ENCODE measurements at places on chromosomes 12 and 14.

DNA sequence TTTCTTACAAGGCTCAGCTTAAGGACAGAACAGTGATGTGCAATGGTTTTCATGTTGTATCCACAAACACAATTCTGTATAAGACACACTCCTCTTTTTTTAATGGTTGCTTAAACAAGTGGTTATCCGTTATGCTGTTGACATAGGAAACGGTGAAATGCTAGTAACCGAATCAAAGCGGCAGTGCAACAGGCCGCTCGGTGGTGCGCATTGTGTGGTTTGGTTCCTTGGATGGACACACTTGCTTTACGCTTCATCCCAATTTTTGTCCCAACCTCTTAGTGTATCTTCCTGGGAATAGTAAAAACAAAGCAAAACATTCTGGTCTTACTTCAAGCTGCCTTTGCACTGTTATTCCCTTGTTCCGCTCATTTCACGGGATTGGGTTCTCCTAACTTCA is 650 bp upstream of the PTGER2 start:
- no peak for DNase-seq

- DNase-seq, result no peak
Observed at GRCh38 chr14:100875126-100875525, 28.4 kb downstream of the RTL1 start.

DNA sequence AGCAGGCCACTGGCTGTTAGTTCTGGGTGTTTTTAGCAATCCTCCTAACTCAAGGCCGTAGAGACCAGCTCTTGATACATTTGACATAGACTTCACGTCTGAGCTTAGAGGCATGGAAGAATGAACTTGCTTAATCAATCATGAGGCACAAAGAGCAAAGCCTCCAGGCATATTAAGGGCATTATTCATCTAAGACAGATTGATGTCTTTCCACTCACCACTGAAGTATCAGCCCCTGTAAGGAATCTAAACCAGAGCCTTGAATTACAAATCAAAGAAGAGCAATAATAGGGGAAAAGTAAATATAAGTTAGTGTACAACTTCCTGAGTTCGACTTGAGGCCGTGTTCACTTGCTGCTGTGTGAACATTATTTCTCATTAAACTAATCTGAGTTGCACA is 1470.7 kb downstream of the AACS start:
- DNase-seq, result no peak

DNA sequence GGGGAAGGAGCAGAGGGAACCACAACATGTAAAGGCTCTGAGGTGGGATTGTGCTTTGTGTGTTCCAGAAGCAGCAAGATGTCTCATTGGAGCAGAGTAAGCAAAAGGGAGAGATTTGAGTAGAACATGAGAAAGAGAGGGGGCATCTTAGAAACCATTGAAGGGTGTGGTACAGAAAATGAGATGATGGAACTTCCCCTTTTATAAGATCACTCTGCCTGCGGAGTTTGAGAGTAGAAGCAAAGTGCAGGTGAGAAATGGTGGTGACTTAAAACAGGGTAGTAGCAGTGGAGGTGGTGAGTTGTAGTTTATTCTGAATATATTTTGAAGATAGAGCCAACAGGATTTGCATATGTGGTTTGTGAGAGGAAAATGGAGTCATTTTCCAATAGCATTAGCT is 56.0 kb downstream of the FBXO34 start:
- DNase-seq, result no peak

- DNase-seq, result no peak
Observed at GRCh38 chr12:129296671-129297070, 443.4 kb downstream of the GLT1D1 start.

GRCh38 chr12:114895827-114896226 is 211.9 kb upstream of the TBX3 start:
- DNase-seq, result no peak

DNA sequence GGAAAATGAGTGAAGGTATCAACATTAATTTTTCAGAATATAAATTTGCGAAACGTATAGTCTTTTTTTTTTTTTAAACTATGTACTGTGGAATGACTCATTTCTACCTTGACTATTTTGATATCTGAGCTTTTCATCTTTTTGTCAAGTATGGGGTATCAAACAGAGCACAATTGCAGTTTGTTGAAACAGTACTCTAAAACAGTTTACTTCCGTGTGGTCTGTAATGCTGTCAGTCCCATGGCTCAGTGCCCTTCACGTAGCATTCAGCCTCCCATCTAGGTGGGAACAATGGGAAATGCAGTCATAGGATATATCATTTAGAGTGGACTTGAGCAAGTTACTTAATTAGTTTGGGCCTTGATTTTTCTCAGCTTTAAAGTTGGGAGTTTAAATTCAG is 139.5 kb downstream of the ERC1 start:
- peak; percentile 40 for DNase-seq

DNA sequence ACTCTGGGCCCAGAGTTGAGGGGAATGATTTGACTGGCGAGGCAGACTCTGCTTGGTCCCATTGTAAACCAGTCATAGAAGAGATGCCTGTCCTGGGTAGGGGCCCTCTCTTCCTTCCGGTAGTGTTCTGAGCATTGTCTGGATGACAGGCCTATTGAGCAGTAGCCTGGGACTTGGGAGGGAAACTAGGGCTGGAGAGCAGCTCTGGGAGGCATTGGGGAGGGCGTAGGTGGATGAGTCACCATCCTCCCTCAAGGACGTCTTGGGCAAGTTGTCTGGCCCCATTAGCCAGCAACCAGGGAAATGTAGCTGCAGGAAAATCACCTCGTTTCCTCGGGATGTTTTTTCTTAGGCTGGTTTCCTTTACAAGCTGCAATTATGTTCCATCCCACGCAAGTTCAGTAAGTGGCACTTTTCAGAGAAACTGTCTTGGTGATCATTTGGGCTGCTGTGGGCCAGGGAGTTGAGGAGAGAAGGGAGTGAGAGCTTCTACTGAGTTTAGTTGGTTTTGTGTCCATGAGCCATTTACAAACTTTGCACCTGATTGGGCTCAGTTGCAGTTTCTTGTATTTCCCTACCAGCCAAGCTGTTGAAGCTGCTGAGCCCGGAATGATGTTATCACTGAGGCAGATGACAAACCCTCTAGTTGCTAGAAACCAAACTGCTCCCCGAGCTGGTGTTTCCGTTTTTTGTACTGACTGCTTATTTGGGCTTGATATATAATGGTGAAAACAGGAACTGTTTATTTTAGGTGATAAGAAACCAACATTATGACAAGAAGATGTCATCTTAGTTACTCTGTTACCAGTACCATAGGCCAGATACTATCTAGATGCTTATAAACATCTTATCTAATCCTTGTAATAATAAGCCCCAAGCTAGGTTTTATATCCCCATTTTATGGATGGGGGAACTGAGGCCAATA is 147.6 kb downstream of the CHST11 start:
- DNase-seq, result peak; percentile 19

- DNase-seq, result no peak
Observed at GRCh38 chr12:3454780-3455179, 36.2 kb upstream of the PRMT8 start.

GRCh38 chr12:121709478-121709961 is 3.0 kb upstream of the TMEM120B start:
- DNase-seq, result peak; percentile 59

DNA sequence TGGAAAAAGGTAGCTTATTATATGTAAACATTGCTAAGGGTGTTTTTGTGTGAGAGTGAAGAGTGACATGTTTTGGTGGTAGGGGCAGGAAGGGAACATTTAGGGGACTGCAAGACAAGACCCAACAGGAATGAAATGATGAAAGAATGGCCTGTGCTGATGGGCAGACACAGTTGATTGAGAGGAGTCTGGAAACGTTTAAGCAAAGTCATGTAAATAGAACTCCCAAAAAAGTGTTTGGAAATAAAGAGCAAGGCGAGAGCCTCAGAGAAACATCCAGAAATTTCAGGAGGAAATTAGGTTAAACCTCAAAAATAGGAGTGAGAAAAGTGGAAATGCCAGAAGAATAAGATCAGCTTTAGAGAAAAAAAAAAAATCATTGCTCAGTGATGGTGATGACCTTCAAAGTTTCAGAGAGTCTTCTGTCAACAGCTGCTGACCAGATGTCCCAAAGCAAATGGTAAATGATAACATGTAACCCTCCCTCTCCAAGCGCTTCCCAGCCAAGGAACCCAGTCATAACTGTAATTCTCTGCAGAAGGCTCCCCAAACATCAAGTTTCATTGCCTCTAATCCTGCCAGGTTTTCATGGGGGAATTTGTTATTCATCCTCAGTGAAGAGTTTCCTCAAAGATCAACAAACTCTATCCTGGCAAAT is 223.2 kb upstream of the FAR2 start:
- DNase-seq, result no peak
